Upper lobe of right lung (tissue), 1 donor: ENCODE measurements at places on chromosomes 7 and 10. TPM values are rescaled to one million over a fixed set of nuclear protein-coding genes. Genes with fewer than 3 reads are reported as not detected.
A peak's percentile ranks its signal among the peaks of the same experiment; 100 is the strongest.

GRCh38 chr10:34031400-34031799 lies 696.9 kb upstream of the NRP1 start:
- peaks cover 5% of the 10 kb centered on the region for H3K4me1 ChIP-seq
- no peak overlapping the region for H3K27ac ChIP-seq
- H3K36me3 ChIP-seq = no peaks in the 10 kb centered on the region
- no peak for DNase-seq
- H3K4me3 ChIP-seq = no peak overlapping the region
- H3K27me3 ChIP-seq = no peaks in the 10 kb centered on the region

Gene HOXA10
- 0.38 TPM for total RNA-seq

- H3K4me1 ChIP-seq = peaks cover 8% of the 10 kb centered on the region
- no peak for DNase-seq
- peak overlapping the region; percentile 87 for H3K27ac ChIP-seq
- H3K4me3 ChIP-seq = peak overlapping the region; percentile 82
- no peaks in the 10 kb centered on the region for H3K27me3 ChIP-seq
- no peaks in the 10 kb centered on the region for H3K36me3 ChIP-seq
These were observed 1.1 kb downstream of the JMJD1C start for GRCh38 chr10:63464402-63465292.

DNA sequence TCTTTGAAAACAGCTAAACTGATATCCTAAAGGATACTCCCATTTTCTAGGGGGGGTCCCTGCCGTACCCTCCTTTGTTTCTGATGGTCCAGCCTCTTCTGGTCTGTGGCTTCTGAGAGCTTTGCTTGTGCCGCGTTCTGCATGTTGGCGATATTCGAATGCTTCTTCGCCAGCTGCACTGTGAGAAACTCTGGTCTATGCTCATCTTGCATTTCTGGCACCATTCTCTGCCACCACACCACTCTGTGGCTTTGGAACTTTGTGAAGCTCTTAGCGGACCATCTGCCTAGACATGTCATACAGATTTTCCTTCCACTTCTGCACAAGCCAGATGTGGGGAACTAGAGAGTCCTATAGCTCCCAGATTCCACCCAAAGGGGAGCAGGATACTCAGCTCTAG lies 197.2 kb downstream of the REEP3 start:
- H3K4me3 ChIP-seq = no peak overlapping the region
- H3K27ac ChIP-seq = no peak overlapping the region
- no peak for DNase-seq

DNA sequence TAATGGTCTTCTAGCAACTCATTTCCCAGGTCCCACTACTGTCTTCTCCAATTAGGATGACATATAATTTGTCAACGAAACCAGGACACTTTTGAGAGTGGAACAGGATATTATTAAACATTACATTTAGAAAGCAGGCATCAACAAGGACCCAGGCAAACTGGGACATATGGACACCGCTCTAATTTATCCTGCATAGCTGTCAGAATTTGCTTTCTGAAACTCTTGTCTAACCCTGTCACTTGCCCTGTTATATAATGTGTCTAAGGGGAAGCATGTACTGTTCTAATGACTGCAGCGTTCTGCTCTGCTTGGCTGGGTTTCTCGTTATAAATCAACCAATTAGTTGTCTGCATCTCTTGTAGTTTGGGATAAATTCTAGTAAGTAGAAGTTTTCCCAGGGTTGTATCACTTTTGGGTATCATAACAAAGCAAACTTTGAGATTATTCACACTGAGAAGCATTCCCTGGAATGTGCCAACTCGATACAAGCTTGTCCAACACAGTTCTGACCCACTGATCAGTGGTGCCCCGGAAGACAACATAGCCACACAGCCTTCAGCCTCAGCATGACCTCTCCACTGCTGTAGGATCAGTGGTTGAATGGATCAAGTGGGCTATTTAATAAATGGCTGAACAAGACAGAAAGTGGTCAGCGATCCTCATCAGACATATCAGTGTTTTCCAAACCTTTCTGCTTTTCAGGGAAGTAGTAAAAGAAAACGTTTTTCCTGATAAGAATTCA lies 228.1 kb downstream of the KIF20B start:
- H3K4me3 ChIP-seq = no peak overlapping the region
- H3K27ac ChIP-seq = no peak overlapping the region

GRCh38 chr7:100130608-100131453 lies 4.1 kb downstream of the MBLAC1 start:
- H3K27ac ChIP-seq = no peak overlapping the region
- H3K4me3 ChIP-seq = no peak overlapping the region
- peaks cover 12% of the 10 kb centered on the region for H3K4me1 ChIP-seq
- no peaks in the 10 kb centered on the region for H3K27me3 ChIP-seq
- peak; percentile 88 for DNase-seq

DNA sequence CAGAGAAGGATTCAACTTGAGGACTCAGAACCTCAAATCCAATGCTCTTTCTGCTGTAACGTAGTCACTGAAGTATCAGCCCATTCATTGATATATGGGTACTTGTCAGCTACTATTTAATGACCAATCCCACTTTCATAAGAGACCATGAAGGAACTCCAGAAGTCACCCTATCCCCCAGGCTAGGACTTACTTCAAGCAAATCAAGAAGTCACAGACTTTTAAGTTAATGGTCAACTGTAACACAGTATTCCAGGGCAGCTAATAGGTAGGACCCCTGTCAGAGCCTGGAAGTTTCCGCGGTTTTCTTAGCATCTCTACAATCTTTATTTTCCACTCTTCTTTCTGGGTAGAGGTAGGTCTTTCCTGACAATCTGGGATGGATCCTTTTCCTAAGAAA lies 269.9 kb downstream of the POU6F2 start:
- DNase-seq = no peak
- no peaks in the 10 kb centered on the region for H3K4me1 ChIP-seq
- H3K4me3 ChIP-seq = no peak overlapping the region
- H3K27ac ChIP-seq = no peak overlapping the region

Gene MYOF
- 132 TPM for total RNA-seq

Gene TAF6
- total RNA-seq = 34.9 TPM

GRCh38 chr10:107653832-107654287 lies 489.4 kb upstream of the SORCS1 start:
- H3K36me3 ChIP-seq = no peaks in the 10 kb centered on the region
- H3K27ac ChIP-seq = peak overlapping the region; percentile 59
- H3K4me3 ChIP-seq = peak overlapping the region; percentile 47
- no peak for DNase-seq
- H3K27me3 ChIP-seq = no peaks in the 10 kb centered on the region
- H3K4me1 ChIP-seq = peaks cover 4% of the 10 kb centered on the region

GRCh38 chr10:128062331-128062880 lies 63.8 kb downstream of the MKI67 start:
- peak overlapping the region; percentile 64 for H3K27ac ChIP-seq
- peaks cover 64% of the 10 kb centered on the region for H3K36me3 ChIP-seq

- H3K27ac ChIP-seq = no peak overlapping the region
- no peak for DNase-seq
- H3K27me3 ChIP-seq = no peaks in the 10 kb centered on the region
- H3K4me1 ChIP-seq = peaks cover 4% of the 10 kb centered on the region
- H3K4me3 ChIP-seq = no peak overlapping the region
- no peaks in the 10 kb centered on the region for H3K36me3 ChIP-seq
These were observed 46.9 kb downstream of the TMEM26 start for GRCh38 chr10:61406242-61406641.

DNA sequence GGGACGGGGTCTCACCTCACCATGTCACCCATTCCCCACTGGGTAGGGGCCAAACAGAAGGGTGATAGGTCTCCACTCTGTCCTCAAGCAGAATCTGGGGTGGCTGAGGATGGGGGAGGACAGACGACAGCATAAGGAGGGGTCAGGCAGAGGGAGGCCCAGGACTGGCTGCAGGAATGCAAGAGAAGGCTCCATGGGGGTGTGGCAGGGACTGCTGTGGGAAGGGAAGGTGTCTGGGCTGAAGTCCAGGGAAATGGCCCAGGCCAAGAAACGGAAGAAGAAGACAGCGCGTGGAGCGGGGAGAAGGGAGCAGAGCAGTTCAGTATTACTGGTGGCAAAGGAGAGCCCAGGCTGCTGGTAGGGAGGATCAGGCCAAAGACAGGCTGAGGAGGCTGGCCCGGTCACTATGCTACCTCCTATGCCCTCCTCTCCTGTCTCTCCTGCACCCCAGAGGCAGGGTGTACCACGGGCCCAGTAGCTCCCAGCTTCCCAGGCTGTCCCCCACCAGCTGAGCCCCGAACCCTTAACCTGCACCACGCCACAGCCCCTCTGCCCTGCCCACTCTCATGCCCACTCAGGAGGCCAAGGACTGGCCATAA lies 60.9 kb downstream of the GRB10 start:
- peaks cover 50% of the 10 kb centered on the region for H3K4me1 ChIP-seq
- no peak overlapping the region for H3K27ac ChIP-seq
- H3K4me3 ChIP-seq = no peak overlapping the region

DNA sequence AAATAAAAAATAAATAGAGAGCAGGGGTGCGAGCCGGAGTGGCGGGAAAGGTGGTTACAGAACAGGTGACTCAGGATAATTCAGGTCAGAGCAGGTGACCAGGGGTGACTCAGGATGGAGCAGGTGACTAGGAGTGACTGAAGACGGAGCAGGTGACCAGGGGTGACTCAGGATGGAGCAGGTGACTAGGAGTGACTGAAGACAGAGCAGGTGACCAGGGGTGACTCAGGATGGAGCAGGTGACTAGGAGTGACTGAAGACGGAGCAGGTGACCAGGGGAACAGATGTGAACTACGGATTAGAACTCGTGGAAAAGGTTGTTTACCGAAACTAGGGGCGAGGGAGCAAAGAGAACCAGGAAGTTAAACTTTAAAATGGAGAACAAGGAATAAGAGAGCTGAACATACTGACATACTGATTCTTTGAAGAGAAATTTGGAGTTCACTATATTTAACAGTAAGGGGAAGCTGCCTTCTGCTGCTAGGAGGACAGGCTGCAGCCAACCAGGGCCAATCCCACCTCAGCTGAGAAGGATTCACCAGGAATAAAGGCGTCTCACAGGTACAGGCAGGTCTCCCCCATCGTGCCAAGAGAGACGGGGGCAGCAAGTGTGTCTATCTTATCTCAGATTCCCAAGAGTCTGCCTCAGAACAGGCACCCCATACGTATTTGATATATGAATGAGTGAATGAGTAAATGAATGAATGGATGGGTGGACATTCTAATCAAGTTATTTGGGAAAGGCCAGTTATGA lies 101.3 kb downstream of the CPXM2 start:
- no peak overlapping the region for H3K27ac ChIP-seq
- no peaks in the 10 kb centered on the region for H3K36me3 ChIP-seq
- DNase-seq = no peak
- no peaks in the 10 kb centered on the region for H3K4me1 ChIP-seq
- H3K4me3 ChIP-seq = no peak overlapping the region

DNA sequence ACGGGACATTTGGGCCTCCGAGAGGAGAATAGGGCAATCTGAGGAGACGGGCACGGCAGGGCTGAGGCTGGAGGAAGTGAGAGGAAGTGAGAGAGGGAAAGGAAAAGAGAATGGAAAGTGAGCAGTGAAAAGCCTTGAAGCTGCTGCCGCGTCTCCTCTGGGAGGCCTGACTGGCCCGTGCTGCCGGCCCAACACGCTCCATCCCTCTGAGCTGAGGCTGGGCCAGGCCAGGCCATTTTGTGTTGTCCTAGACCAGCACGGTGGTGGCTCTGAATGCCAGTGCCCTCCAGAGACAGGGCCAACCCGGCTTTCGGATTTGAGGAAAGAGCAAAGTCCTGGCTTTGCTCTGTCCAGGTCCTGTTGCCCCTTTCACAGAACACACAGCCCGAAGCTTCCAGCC lies 361.1 kb upstream of the SHH start:
- no peak overlapping the region for H3K27ac ChIP-seq
- peak; percentile 45 for DNase-seq
- H3K36me3 ChIP-seq = no peaks in the 10 kb centered on the region
- no peaks in the 10 kb centered on the region for H3K4me1 ChIP-seq
- H3K4me3 ChIP-seq = no peak overlapping the region

Gene NKX2-3
- 0.26 TPM for total RNA-seq

DNA sequence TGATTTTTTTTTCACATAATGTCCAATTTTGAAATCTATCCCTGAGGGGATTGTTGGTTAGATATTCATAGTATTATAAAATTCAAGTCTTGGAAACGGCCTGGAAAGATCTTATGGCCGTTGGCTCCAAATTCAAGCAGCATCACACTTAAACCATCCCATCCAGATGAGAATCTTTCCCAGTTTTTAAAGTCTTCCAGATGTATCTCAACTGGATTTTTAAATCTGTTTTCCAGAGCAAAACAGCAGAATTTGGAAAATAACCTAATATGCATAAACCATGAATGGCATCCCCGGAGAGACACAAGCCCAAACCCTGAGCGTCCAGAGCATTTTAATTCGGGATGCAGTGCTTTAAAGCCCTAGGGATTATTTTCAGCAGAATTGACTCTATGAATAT lies 208.2 kb upstream of the PRKCQ start:
- H3K4me3 ChIP-seq = no peak overlapping the region
- no peak overlapping the region for H3K27ac ChIP-seq
- no peaks in the 10 kb centered on the region for H3K4me1 ChIP-seq
- H3K27me3 ChIP-seq = peaks cover 13% of the 10 kb centered on the region

DNA sequence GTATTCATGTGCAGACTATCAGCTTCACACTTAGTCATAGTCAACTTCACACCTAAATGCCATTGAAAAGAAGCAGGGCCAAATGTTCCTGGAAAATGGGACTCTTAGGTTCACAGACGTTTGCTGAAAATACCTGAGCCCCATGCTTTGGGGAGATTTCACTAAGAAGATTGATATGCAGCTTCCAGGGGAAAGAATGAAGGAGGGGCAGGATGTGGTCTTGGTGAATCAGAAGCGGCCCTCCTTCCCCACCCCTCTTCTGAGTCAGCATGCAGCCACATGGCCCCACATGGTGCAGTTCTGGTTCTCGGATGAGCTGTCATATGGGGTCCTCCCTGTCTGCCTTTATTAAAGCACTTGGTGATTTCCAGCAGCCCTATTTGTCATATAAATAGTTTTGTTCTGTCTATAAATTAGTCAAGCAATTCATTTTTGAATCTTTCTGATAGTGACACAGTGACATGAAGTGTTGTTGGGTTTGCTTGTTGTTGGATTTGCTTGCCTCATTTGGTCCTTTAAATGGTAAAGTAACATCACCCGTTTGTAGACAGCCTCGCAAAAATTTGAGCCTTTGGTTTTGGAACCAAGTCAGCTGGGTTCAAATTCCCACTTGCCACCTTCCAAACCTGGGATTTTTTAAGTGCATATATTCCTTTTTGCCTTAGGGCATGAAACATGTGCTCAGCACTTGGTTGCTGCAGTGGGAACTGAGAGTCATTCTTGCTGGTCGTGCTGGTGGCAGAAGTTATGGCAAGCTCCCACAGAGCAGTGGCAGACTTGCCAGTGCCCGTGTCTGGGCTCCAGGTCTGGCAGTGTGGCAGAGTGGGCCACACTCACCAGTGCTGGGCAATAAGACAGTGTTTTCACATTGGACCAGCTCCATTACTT lies 68.1 kb upstream of the CDK6 start:
- no peak overlapping the region for H3K4me3 ChIP-seq
- no peak overlapping the region for H3K27ac ChIP-seq
- no peaks in the 10 kb centered on the region for H3K27me3 ChIP-seq
- no peaks in the 10 kb centered on the region for H3K36me3 ChIP-seq
- DNase-seq = no peak

- H3K27ac ChIP-seq = peak overlapping the region; percentile 55
- no peak for DNase-seq
- peaks cover 36% of the 10 kb centered on the region for H3K4me1 ChIP-seq
- H3K36me3 ChIP-seq = no peaks in the 10 kb centered on the region
- H3K27me3 ChIP-seq = no peaks in the 10 kb centered on the region
These were observed 6.4 kb downstream of the CHST15 start for GRCh38 chr10:124086787-124087671.

GRCh38 chr7:20479706-20480105 lies 135.8 kb upstream of the ABCB5 start:
- no peak overlapping the region for H3K27ac ChIP-seq
- H3K4me1 ChIP-seq = no peaks in the 10 kb centered on the region
- H3K4me3 ChIP-seq = no peak overlapping the region
- DNase-seq = no peak
- H3K27me3 ChIP-seq = no peaks in the 10 kb centered on the region
- H3K36me3 ChIP-seq = no peaks in the 10 kb centered on the region

Gene ARL5B
- total RNA-seq = 11.5 TPM
